ENCODE measurements at places on chromosomes 1 and 21.

DNA sequence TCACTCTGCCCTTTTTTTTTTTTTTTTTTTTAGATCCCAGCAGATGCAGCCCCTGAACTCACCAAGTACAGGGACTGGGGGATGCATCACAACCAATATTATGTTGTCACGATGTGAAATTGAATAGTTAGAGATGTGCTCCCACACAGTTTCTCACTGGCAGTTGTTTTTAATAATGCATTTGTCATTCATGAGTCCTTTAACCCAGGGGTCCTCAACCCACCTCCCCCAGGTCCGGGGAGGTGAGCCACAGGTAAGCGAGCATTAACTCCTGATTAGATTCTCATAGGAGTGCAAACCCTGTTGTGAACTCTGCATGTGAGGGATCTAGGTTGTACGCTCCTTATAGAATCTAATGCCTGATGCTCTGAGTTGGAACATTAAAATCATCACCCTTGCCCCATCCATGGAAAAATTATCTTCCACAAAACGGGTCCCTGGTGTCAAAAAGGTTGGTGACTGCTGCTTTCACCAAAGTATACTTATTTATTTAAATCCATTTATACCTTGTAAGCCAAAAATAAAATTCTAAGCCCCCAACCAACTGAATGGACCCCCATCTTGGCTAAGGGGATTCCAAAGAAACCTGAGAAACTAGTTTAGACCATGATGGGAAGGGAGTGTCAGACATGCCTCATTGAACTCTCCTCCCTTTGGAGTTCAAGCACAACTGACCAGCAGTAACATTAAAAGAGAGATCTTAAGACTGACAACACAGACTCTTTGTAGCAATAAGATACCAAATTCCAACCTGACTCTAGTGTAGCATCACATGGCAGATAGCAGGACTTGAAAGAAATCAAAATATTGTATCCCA, 119.3 kb upstream of the ATP1A1 start:
- DNase-seq: no peak

DNA sequence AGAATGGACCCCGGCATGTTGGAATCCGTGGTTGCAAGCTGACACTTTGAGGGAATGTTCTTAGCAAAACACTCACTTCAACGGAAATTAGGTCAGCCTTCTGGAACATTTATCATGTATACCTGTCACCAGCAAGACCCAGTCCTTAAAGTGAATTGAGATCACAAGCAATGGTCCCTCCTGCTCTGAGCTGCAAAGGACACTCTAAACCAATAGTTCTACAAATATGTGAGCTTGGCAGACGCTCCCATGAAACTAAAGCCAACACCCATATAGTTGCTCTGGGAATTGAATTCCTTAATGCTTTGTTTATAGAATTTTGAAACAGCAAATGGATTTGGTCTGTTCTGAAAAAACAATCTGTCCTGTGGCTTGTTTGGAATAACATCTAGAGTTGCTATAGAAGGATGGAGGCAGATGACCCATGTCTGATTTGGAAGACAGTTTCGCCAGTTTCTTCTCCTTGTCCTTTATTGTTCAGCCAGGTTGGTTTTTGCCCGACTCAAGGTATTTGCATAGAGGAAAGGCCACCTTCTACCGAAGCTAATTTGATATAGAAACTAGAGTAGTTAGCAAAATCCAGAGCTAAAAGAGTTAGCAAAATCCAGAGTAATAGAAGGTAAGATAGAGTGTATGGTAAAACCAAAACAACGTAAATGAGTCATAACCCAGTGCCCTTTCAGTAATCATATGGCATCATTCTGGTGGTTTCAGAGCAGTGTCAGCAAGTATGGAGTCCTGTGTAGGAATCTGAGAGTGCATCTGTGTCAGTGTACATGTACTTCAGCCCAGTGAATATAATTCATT, 236.2 kb downstream of the NFIA start:
- DNase-seq: peak; percentile 77

DNA sequence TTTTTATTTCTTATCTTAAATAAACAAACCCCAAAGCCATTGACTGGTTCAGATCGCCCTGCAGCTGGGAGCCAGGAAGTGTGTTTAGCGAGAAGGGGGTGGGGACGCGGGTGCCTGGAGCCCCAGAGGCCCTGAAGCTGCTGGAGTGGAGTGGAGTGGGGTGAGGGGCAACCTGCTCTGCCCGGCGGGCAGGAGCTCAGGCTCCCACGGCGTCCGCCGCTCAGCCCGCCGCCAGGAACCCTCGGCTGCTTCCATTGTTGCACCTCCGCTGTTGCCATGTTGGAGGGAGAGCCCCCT, 673 bp downstream of the PIK3C2B start:
- DNase-seq: no peak

GRCh38 chr1:174358786-174359453, 88.8 kb upstream of the GPR52 start:
- no peak for DNase-seq

GRCh38 chr1:1187938-1188337, 14.3 kb downstream of the TTLL10 start:
- DNase-seq: no peak

DNA sequence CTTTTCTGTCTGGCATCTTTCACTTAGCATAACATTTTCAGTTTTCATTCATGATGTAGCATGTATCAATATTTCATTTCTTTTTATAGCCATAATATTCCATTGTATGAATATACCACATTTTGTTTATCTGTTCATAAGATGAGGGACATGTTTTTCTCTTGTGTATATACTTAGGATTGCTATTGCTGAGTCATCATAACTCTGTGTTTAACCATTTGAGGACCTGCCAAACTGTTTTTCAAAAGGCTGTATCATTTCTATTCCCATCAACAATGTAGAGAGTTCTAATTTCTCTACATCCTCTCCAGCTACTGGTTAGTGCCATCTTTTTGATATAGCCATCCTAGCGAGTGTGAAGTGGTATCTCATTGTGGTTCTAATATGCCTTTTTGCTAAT, 26.2 kb downstream of the MPZL1 start:
- DNase-seq: no peak

DNA sequence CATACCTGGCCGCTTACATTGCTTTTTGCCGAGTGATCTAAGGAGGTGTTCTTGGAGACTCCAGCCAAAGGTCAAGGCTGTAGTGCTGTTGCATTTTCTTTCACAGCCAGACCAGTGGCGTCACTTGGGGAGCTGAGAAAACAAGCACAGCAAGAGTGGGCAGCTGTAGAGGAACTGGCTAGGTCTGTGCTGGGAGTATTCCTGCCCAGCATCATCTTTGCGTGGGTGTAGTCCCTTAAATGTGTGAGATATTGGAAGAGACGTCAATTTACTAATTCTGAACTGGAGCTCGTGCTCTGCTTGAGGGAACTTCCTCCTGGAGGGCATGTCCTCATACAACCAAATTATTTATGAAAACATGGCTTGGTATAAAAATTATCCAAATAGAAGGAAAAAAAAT, 10.2 kb downstream of the UBIAD1 start:
- no peak for DNase-seq

DNA sequence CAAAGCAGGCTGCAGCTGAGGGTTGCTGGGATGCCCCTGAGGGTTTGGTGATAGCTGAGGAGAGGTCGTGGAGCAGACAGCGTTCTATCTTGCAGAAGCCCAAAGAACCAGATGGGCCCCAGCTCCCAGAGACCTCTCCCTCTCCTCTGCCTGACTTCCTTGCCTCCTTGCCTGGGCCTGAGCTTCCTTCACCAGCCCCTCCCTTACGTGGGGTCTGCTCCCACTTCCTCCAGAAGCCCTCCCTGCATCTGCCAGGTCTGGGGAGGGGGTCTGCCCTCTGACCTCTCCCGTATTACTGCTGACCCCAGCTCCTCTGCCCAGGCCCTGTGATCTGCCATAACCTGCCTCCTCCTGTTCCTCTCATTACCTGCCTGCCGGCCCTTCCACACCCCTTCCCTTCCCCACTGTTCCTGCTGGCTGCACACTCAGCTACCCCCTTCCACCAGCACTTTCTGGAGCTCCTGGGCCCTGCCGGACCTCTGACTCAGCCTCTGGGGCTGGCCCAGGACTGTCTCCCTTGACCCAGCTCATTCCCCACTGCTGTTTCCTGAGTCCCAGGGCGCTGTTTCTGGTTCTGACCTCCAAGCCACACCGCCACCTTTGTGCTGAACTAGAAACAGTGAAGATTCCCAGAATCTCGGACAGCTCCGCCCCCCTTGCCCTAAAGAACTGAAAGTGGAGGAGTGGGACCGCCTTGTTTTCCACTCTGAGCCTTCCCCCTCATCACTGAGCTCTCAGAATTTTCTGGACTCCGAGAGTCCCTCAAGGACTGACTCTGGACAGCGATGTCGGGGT, 237.7 kb upstream of the C1orf174 start:
- DNase-seq: no peak

DNA sequence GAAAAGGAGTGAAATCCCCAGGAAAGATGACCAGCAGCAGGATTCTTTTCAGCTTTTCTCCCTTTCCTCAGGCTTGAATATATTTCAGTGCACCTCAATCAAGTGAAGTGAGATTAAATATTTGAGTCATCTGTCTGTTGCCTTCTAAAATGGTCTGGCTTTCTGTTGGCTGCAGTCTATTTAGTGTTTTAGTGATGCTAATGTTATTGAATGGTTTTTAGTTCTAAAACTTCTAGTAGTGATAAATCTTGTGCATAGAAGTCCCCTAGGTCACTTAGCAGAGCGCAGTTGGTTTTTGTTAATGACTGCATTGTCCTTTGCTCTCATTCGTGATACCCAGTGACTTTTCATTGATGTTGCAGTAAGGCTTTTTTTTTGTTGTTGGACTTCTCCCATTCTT, 53.5 kb downstream of the ITSN1 start:
- no peak for DNase-seq

GRCh38 chr1:58874757-58875755, 91.2 kb upstream of the JUN start:
- peak; percentile 51 for DNase-seq

DNA sequence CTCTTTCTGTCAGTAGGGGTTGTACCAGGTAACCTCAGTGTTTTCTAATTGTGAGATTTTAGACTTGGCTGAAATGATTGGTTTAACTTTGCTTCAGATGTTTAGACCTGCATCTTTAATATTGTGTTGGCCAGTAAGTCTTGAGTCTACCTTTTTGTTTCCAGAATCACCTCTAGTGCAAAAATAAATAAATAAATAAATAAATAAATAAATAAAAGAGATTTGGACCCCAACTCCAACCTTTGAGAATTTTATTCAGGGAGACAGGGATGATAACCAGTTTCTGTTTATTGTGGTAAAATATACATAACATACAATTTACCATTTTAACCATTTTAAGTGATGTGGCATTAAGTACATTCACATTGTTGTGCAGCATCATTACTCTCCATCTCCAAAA, 64.4 kb downstream of the RAVER2 start:
- DNase-seq: no peak

DNA sequence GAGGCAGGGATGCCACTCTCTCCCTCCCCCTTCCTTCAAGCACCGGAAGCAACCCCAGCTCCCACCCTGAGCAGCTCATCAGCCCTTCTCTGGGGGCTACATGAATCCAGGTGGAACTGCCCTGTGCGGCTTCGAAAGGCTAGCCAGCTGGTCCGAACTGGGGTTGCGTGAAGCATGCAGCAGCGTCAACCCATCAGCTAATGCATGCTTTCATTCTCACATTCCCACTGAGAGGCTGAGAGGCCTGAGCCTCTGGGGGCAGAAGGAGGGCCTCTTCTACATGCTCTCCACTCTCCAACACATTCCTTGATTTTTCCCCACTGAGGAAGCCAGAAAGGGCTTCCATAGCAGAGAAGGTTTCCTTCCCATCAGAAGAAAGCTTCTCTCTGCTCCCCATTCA, 5.6 kb downstream of the RXRG start:
- DNase-seq: no peak

- DNase-seq: no peak
Measured at GRCh38 chr21:38499296-38499695, 1.0 kb upstream of the ERG start.

- no peak for DNase-seq
Measured at GRCh38 chr1:193131266-193131860, 9.5 kb downstream of the CDC73 start.

DNA sequence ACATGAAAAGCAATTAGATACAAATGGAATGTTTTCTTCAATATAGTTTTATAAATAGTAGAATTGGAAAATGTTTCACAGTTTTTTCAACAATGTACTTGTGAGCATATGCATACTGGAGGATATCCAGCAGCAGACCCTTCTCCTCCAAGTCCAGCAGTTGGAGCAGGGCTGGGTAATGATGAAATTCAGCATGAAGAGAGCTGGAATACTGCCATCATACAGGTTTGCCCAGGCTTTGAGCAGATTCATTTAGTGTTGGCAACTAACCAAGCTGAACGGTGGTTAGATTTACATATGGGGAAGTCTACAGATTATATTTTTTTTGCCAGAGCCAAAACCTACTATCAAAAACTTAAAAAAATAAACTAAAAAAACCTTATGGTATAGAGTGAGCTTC, 38.3 kb downstream of the WDR3 start:
- DNase-seq: no peak

GRCh38 chr1:156931211-156931952, 10.9 kb downstream of the LRRC71 start:
- DNase-seq: no peak

- DNase-seq: no peak
Measured at GRCh38 chr1:55280731-55281130, 65.6 kb upstream of the USP24 start.

DNA sequence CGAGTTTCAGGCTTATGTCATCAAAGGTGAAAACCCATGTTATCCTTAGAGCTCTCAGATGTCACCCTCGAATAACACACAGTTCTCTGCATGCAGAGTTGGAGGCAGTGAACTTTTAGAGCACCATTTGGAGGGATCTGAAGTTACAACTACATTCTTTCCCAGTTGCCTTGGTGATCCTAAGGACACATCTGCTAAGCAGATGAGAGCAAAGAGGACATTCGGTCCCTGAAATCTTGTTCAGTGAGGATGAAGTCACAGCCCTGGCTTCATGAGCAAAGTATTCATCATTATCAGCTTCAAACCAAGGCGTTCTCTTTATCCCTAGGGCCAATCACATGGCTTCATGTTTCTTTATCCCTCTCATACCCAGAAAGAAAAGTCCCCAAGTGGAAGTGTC, 23.1 kb upstream of the MCOLN2 start:
- DNase-seq: no peak

- no peak for DNase-seq
Measured at GRCh38 chr1:11823366-11824137, 17.6 kb downstream of the CLCN6 start.

GRCh38 chr1:12087797-12088314, 24.8 kb downstream of the TNFRSF8 start:
- DNase-seq: no peak

DNA sequence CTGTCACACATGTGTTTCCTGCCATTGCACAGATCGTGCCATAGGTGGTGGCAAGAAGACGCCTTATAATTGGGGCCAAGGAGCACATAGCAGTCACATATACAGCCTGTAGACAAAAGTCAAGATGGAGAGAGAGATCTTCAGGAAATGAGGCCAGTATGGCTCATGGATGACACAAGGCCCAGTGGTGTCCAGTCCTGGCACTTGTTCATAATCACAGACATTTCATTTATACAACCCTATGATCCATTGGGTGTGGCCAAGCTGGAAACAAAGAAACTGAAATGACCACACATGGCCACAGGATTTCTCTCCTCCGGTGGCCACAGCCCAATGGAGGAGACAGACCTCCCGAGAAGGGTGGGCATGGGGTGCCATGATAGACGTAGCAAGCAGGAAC, 78.5 kb upstream of the KAZN start:
- no peak for DNase-seq
